ENCODE measurements at places on chromosomes 2 and 18.

DNA sequence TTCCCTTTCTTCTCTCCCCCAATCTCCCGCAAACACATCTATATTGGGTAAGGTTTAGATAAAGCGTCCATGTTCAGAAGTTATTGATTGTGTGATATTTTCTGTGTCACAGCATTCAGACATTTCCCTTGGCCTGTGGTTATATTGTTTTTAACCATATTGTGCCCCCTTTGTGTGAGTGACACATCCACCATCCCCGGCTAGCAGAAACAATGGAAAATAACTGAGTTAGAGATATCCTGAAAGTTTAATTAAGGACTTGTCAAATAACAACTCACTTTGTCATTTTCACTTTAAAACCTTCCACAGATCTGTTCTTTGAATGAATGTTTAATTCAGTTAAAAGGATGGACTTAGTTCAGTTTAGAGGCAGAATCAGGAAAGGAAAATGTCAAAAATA is 151.0 kb downstream of the KCNJ3 start:
- no peak for DNase-seq

- peak; percentile 39 for DNase-seq
These were observed 72.6 kb downstream of the ACTR2 start for GRCh38 chr2:65300134-65300760.

DNA sequence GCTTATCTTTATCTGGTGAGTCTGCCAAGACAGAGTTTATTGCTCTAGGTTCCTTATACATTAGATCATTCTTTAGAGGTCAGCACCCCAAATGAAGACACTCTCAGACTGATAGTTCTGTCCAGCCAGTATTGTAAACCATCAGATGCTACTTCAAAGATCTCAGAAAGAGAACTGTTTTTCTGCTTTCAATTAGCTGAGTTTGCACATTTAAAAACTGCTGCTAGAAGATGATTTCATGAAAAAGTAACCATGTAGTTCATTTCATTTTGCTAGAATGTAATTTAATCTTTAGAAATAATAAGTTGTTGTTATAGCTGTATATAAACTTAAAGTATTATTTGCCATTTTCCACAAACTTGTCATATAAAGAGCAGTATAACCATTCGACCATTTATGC is 344.5 kb upstream of the ATP5MC3 start:
- DNase-seq: no peak

DNA sequence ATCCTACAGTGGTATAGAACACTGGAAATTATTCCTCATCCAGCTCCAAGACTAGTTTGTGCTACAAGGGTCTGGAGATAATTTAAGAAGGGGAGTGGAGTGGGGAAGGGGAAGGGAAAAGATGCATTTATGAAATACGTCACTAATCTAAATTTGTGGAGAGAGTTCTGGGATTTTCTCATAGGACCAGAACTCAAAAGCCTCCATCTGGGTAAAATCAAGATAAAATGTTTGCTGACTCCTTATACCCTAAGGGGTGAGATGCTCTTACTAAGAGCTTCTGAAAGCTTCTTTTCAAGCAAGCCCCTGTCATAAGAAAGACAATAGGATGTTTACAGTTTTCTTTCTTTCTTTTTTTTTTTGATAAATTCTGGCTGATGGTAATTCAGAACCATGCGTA is 88.5 kb upstream of the RBMS1 start:
- no peak for DNase-seq

DNA sequence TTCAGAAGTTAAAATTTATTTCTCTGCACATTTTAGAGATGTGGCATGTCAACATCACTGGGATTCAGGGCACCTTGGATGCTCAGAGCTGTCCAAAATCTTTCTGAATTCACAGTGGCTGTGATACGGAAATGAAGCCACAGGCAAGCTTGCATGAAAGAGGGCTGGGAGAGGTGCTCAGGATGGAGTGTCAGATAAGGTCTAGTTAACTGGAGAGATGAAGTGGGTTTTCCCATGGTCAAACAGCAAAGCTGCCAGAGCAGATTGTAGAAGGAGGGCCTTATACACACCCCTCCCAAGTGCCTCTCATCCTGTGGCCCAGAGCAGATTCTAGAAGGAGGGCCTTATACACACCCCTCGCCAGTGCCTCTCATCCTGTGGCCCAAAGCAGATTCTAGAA is 286.8 kb upstream of the PXDN start:
- no peak for DNase-seq
